Mesothelial cell of epicardium (in vitro differentiated cells): ENCODE measurements at places on chromosomes 1 and 21.

DNA sequence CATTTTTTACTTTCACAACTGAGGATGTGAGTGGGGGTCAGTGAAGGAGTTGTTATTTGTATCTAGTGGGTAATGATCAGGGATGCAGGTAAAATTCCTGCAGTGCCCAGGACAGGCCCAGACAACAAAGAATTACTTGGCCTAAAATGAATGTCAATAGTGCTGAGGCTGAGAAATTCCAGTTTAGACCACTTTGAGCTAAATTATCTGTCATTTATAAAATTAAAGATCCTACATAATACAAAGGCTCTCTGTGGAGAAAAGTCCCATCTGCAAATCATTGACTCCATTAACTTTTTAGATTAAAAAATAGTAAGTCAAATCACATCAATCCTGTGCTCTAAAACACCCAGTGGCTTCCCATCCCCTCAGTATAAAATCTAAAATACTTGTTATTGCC is 130.7 kb upstream of the COL11A1 start:
- H3K27ac ChIP-seq = no peak overlapping the region
- no peaks in the 10 kb centered on the region for H3K4me1 ChIP-seq
- no peaks in the 10 kb centered on the region for H3K36me3 ChIP-seq
- H3K4me3 ChIP-seq = no peak overlapping the region
- no peak for DNase-seq
- H3K27me3 ChIP-seq = no peaks in the 10 kb centered on the region

DNA sequence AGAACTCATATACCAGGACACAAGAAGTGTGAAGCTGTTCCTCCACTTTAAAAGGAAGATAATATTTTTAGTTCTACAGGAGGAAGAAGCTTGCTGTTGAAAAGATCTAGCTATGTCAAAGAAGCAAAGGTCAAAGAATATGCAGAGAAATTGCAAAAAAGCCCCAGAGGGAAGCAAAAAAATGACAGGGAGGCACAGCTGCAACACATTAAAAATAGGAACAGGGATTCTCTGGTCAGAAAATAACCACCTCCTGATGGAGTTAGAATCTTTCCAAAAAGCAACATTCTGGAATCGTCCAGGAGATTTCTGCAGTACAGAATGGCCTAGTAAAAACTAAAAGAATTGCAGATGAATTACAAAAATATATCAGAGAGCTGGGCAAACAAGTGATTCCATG is 238.9 kb upstream of the PRMT6 start:
- no peaks in the 10 kb centered on the region for H3K4me1 ChIP-seq
- H3K36me3 ChIP-seq = no peaks in the 10 kb centered on the region
- no peak for DNase-seq
- H3K4me3 ChIP-seq = no peak overlapping the region

GRCh38 chr1:243251539-243251938 is 3.5 kb downstream of the CEP170 start:
- no peaks in the 10 kb centered on the region for H3K36me3 ChIP-seq
- H3K4me3 ChIP-seq = peak overlapping the region; percentile 42
- H3K27me3 ChIP-seq = no peaks in the 10 kb centered on the region
- H3K27ac ChIP-seq = peak overlapping the region; percentile 76

DNA sequence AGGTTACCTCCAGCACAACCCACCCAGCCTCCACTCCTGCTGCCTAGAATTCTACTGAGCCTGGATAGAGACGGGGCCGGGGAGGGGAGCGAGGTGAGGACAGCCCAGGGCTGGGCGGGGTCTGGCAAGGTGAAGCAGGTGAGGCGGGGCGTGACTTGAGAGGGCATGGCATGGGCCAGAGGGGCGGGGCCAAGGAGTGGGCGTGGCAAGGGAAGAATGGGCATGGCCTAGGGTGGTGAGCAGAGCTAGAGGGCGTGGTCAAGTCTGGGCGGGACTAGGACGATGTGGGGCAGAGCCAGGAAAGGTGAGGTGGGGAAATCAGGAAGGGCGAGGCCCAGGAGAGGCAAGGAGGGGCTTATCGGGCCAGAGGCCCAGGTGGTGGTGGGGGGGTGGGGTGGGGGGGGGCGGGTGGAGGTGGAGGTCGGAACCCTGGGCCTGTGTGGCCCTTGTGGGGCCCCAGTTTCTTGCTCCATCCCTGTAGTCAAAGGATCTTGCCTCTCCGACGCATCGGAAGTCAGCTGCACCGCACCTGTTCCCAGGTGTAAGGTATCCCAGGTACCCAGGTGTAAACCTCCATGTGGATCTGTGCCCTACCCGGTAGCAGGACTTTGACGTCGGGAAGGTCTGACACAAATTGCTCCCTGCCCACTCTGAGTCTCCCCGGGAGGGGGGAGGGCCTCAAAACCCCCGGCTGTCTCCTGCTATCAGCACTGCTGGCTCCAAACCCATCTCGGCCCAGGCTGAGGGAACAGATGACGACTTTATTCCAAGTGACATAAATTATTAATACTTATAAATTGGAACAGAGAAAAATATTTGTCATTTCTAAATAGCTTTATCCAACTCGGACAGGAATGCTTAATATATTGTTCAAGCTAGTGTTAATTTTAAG is 32.9 kb upstream of the UTS2 start:
- no peak for DNase-seq
- no peaks in the 10 kb centered on the region for H3K4me1 ChIP-seq
- peaks cover 27% of the 10 kb centered on the region for H3K27me3 ChIP-seq

DNA sequence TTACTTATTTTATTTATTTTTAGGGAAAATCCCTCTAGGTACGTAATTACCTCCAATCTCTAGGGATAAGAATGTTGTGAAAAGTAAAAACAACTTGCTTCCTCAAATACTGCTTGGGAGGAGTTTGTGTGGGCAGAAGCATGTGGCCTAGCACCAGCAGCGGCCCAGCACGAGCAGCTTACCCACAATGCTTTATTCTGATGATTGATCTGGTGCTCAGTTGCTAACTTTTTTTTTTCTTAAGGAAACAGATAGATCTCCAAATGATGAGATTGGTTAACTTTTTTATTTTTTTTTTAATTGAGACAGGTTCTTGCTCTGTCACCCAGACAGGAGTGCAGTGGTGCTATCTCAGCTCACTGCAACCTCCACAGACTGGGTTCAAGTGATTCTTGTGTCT is 4.2 kb downstream of the CLIC6 start:
- no peak for DNase-seq
- H3K27me3 ChIP-seq = peaks cover 63% of the 10 kb centered on the region
- H3K36me3 ChIP-seq = no peaks in the 10 kb centered on the region
- no peak overlapping the region for H3K4me3 ChIP-seq

- no peaks in the 10 kb centered on the region for H3K36me3 ChIP-seq
- no peak overlapping the region for H3K4me3 ChIP-seq
- DNase-seq = no peak
- peaks cover 4% of the 10 kb centered on the region for H3K4me1 ChIP-seq
Observed at GRCh38 chr1:97853221-97853620, 67.6 kb downstream of the DPYD start.

DNA sequence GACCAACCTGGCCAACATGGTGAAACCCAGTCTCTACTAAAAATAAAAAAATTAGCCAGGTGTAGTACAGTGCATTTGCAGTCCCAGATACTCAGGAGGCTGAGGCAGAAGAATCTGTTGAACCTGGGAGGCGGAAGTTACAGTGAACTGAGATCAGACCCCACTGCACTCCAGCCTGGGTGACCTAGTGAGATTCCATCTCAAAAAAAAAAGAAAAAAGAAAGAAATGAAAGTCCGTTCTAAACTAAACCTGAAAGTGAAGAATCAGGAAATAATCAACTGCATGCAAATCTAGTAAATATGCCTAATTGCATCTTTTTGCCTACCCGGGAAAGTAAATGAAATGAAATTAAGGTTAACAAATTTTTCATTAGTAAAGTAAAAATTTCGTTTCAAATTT is 99.6 kb downstream of the ZZZ3 start:
- H3K36me3 ChIP-seq = peaks cover 18% of the 10 kb centered on the region
- no peak overlapping the region for H3K27ac ChIP-seq
- H3K4me1 ChIP-seq = no peaks in the 10 kb centered on the region
- DNase-seq = no peak

- H3K27me3 ChIP-seq = no peaks in the 10 kb centered on the region
- no peaks in the 10 kb centered on the region for H3K36me3 ChIP-seq
- peaks cover 51% of the 10 kb centered on the region for H3K4me1 ChIP-seq
- H3K27ac ChIP-seq = peak overlapping the region; percentile 50
- no peak overlapping the region for H3K4me3 ChIP-seq
Observed at GRCh38 chr1:201941420-201942128, 4.8 kb downstream of the LMOD1 start.
